ENCODE measurements at places on chromosomes 6 and 20. TPM values are rescaled to one million over a fixed set of nuclear protein-coding genes. Genes with fewer than 3 reads are reported as not detected.

Gene PTCRA
- total RNA-seq: not detected

Gene BTN1A1
- not detected for total RNA-seq

Gene OOEP
- total RNA-seq: not detected

Gene MCCD1
- not detected for total RNA-seq

Gene POM121L2
- not detected for total RNA-seq

Gene SGK2
- total RNA-seq: not detected

Gene MAP3K5
- 0.91 TPM for total RNA-seq

Gene ZNF165
- 0.09 TPM for total RNA-seq

Gene LY6G6D
- not detected for total RNA-seq

Gene JAG1
- 9.4 TPM for total RNA-seq
